ENCODE measurements at places on chromosomes 3 and 15.

DNA sequence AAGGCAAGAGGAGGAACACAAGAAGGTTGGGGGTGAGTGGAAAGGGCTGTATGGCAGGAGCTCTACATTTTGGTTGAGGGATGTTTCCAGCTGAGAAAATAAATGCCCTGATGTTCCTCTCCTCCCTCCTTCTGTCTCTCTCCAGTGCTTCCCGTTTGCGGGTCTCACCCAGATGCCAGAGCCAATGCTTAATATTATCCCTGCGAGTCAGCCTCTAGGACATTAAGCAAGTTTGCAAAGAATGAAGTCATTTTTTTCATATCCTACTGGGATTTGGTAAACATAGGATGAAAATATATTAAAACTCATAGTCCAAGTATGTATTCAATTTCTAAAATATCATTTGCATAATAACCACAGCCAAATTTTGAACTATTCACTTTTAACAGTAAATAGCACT, 295.9 kb downstream of the CADM2 start:
- DNase-seq: no peak

GRCh38 chr15:39497759-39498565, 82.9 kb upstream of the THBS1 start:
- no peak for DNase-seq

- DNase-seq: no peak
Measured at GRCh38 chr3:117439812-117440211, 730.2 kb downstream of the TUSC7 start.

DNA sequence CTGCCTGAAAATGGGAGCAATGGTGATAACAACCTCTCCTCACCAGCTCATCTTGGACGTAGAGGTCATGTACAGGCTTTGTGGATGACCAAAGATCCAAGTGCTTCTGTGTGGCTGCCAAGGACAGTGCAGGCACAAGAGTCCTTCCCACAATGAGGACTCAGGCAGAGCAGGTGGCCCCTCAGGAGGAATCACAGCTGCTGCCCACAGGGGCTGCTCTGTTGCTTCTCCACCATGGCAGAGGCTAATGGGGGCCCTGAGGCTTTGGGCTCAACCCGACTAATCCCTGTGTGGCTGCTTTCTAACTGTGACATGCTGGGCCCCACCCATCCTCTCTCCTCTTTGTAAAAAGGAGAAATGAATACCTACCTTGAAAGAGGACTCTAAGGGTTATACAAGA, 58.1 kb upstream of the MRPS22 start:
- DNase-seq: no peak

GRCh38 chr15:62357431-62357830, 192.3 kb upstream of the C2CD4B start:
- DNase-seq: no peak

GRCh38 chr3:194062830-194063229, 73.1 kb upstream of the HES1 start:
- no peak for DNase-seq

GRCh38 chr3:106381939-106382335, 513.1 kb upstream of the CBLB start:
- no peak for DNase-seq

- DNase-seq: no peak
Measured at GRCh38 chr3:161096771-161097367, 8.3 kb downstream of the B3GALNT1 start.

- peak; percentile 55 for DNase-seq
Measured at GRCh38 chr3:50971487-50971924, 296.8 kb downstream of the DOCK3 start.

GRCh38 chr3:55288657-55289056, 198.4 kb downstream of the WNT5A start:
- no peak for DNase-seq

- no peak for DNase-seq
Measured at GRCh38 chr3:3368306-3368705, 188.8 kb upstream of the CRBN start.

DNA sequence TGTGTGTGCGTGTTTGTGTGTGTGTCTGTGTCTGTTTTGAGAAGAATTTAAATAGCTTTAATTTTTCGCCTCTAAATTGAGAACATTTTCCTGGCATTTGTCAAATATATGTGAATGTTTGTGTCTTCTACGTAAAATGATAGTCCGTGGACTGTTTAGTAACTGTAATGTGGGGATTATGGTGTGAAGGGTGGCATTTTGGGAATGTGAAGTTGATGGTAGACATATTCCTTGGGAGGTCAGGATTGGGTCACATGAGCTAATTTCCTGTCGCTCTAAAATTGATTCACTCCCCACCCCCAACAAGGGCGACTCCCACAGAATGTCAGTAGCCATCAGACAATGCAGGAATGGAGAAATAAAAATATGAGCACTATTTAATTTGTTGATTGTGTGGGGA, 107.3 kb downstream of the ITPR1 start:
- DNase-seq: no peak

GRCh38 chr3:139534992-139535879, 4.3 kb downstream of the RBP1 start:
- no peak for DNase-seq

GRCh38 chr3:17372362-17373210, 369.8 kb downstream of the TBC1D5 start:
- DNase-seq: no peak

GRCh38 chr3:12268049-12268735, 20.7 kb upstream of the PPARG start:
- DNase-seq: no peak

- no peak for DNase-seq
Measured at GRCh38 chr3:143532091-143532490, 316.2 kb downstream of the SLC9A9 start.

GRCh38 chr15:100661156-100661555, 58.8 kb downstream of the ASB7 start:
- no peak for DNase-seq

GRCh38 chr3:116474801-116475200, 29.5 kb upstream of the LSAMP start:
- DNase-seq: no peak

GRCh38 chr3:188926741-188927511, 244.8 kb upstream of the TPRG1 start:
- DNase-seq: no peak

DNA sequence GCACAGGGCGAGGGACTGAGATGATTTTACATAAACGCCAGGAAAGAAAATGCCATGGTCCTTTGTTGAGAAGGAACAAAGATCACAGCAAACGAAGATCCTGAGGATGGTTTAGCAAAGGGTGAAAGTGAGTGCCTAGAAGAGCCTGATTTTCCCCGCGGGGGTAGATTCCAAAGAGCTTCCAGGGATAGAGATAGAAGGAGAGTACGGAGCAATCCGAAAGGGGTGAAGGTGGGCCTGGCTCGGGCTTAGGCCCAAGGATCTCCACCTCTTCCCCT, 977 bp downstream of the CDC25A start:
- DNase-seq: no peak

DNA sequence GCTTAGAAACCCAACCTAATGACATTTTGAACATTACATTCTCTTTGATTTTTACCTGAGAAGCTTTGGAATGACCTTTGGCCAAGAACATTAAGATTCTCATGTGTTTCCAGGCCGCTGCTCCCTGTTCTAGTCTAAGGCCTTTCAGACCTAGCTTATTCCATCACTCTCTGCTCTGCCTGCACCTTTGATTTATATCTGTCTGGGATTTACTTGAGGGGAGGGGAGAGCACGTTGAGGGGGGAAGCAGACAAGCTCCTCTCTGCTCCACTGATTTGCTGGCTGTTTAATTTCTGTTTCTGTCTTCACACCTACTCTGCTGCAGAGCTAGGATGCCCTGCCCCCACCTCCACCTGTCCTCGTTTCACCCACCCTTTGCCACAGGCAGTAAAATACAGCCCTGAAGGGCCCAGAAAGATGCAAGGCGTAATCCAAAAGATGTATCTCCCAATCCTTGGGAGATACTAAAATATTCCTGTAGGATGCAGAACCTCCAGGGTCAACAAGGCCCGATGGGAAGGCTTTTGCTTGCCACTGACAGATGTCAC, 429.8 kb downstream of the EPHB1 start:
- DNase-seq: no peak

- DNase-seq: no peak
Measured at GRCh38 chr3:171057072-171057471, 30.6 kb upstream of the SLC2A2 start.

DNA sequence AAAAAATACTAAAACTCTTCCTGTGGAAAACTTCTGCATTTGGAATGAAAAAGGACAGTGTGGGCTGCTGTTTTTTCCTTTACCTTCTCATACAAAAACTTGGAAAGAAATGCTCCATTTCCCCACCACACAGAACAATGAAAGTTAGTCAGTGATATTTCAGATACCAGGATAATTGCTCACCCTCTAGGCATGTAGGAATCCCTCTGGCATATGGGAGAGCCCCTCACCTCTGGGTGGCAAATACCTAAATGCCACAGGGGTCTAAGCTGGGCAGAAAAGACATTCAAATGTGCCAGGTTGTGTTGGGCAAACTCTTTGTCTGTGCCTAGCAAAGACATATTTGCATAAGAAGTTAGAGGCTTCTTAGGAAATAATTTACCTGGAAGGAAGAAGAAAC, 560.3 kb upstream of the NR2F2 start:
- DNase-seq: no peak

DNA sequence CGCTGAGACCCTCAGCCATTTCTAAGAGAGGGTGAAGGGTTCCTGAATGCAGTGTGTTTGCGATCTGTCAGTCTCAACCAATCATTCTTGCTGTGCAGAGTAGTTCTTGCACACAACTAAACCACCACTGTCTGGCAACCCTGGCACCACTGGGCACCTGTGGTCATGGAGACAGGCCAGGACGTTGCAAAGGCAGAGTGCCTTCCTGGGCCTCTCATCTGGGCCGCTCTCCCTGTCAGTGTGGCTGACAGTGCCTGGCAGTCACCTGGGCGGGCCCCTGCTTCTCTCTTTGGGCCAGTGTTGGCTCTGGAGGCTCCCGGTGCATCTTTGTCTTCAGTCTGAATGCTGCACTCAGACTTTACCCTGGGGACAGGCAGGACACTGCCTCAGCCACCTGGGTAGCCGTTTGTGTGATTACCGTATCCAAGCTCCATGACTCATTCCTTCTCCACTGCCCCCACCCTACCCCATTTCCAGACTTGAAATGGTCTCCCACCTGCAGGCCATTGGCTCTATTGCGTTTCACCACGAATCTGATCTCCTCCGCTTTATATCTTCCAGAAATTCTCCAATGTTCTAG, 104.6 kb upstream of the KLF13 start:
- DNase-seq: no peak

DNA sequence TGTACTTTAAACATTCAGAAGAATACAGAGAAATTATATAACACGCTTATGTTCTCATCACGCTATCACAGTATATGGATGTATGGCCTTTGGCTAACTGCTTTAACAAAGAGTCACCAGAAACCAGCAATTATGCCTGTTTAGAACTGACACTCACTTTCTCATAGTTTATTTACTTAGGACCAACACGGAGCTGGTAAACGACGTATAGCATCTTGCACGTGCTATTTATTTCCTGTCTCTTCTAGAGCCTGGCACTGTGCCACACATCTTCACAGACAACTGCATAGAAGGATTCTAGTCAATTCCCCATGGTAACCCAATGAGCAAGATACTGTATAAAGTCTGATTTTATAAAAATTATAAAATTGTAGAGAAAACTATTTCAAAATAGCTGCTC, 43.6 kb downstream of the TBC1D2B start:
- DNase-seq: peak; percentile 58

DNA sequence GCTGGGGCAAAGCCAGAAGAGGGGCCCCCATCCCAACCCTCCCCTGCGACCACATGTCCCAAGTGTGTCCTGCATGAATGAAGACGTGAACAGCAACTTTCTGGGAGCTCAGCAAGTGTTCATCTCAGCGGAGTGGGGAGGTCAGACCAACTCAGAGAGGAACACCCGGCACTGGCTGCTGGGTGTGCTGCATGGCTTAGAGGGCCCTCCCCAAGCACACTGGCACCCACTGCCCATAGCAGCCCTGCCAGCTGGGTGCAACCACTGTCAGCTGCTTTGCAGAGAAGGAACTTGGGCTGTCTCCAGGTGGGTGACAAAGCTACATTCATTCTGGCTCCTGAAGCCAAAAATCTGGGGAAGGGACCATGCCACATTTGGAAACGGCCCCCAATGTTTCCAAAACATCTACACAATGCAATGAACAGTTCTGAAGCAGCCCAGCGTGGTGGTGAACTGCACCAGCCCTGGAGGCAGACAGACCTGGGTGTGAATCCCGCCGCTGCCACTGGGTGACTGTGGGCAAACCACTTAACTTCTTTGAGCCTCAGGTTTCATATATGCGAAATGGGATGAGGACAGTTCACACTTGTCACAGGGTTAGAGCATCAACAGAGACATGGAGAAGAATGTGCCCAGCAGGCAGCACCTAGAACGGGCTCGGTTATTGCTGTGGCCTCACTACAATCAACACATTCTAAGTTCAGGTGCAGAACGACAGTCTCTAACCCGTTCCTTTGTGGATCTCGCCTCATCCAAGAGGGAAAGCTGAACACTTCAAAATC, 145.4 kb downstream of the NUP210 start:
- no peak for DNase-seq

- DNase-seq: no peak
Measured at GRCh38 chr3:138549179-138549977, 44.7 kb downstream of the CEP70 start.

DNA sequence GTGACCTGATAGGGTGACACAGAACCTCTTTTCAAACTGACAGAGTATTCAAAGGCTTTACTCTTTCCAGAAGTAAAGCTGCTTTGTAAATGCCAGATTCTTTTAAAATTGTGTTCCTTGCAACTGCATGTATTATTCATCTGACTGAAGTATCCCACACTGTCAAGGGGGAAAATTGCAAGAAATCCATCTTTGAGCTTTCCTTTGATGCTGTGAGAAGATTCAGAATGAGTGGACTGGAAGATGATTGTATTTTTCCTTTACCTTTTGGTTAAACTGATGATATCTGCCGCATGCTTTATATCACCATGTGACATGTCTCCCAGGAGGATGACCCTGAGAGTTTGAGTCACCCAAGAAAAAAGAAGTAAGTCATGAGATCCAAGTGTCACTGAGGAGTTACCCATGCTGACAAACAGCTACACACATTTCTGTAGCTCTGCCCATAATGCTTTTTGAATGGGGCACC, 250.8 kb upstream of the CBLB start:
- DNase-seq: peak; percentile 22

- no peak for DNase-seq
Measured at GRCh38 chr3:110710603-110711002, 361.0 kb upstream of the NECTIN3 start.

- DNase-seq: no peak
Measured at GRCh38 chr3:146157325-146158060, 3.5 kb downstream of the PLOD2 start.

DNA sequence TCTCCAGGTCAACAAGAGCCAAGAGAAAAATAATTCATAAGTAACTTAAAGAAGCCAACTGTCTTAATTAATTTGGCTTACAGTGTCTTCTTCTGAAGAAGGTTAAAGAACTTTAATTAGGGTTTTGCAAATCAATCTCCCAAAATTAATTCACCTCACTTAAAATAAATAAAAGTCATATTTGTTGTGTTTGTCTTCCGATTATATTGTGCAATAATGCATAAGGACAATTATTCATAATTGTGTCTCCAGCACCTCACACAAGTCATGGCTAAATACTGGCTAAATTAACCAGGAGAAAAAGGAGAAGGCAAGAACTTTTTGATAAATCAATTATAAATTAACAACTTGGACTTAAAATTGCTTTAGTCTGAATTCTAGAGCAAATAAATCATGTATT, 899.0 kb upstream of the NR2F2 start:
- no peak for DNase-seq

GRCh38 chr15:70031713-70032112, 66.0 kb downstream of the TLE3 start:
- no peak for DNase-seq

Data from activated CD4-positive, alpha-beta T cell treated with anti-CD3 and anti-CD28 coated beads for 4 hours (primary cell).